AG10803 (cell line): ENCODE measurements at places on chromosomes 11 and 22.

GRCh38 chr11:7531011-7531410, 17.2 kb downstream of the PPFIBP2 start:
- no peak for DNase-seq

DNA sequence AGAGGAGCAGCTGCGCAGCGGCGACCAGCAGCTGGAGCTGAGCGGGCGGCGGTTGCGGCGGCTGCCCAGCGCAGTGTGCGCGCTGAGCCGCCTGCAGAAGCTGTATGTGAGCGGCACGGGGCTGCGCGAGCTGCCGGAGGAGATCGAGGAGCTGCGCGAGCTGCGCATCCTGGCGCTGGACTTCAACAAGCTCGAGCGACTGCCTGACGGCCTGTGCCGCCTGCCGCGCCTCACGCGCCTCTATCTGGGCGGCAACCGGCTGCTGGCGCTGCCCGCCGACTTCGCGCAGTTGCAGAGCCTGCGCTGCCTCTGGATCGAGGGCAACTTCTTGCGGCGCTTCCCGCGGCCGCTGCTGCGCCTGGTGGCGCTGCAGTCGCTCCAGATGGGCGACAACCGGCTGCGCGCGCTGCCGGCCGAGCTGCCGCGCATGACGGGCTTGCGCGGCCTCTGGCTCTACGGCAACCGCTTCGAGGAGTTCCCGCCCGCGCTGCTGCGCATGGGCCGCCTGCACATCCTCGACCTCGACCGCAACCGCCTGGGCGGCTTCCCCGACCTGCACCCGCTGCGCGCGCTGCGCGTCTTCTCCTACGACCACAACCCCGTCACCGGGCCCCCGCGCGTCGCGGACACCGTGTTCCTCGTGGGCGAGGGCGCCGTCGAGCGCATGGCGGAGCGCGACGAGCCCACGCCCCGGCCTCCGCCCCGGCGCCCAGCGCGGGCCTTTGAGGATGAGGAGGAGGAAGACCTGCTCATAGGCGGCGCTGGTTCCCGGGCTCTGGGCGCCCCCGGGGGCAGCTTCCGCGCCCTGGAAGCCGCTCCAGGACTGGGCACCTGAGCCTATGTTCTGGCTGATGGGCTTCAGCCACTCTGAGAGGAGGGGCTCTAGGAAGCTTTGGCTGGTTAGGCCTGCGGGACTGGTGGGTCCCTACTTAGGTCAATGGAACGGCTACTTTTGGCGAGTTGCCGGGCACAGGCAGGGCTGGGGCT, 787 bp downstream of the LRRC10B start:
- peak; percentile 63 for DNase-seq

GRCh38 chr22:36734171-36735058, 30.9 kb upstream of the CACNG2 start:
- peak; percentile 58 for DNase-seq

GRCh38 chr11:8218409-8218808, 45.3 kb downstream of the LMO1 start:
- DNase-seq = no peak

DNA sequence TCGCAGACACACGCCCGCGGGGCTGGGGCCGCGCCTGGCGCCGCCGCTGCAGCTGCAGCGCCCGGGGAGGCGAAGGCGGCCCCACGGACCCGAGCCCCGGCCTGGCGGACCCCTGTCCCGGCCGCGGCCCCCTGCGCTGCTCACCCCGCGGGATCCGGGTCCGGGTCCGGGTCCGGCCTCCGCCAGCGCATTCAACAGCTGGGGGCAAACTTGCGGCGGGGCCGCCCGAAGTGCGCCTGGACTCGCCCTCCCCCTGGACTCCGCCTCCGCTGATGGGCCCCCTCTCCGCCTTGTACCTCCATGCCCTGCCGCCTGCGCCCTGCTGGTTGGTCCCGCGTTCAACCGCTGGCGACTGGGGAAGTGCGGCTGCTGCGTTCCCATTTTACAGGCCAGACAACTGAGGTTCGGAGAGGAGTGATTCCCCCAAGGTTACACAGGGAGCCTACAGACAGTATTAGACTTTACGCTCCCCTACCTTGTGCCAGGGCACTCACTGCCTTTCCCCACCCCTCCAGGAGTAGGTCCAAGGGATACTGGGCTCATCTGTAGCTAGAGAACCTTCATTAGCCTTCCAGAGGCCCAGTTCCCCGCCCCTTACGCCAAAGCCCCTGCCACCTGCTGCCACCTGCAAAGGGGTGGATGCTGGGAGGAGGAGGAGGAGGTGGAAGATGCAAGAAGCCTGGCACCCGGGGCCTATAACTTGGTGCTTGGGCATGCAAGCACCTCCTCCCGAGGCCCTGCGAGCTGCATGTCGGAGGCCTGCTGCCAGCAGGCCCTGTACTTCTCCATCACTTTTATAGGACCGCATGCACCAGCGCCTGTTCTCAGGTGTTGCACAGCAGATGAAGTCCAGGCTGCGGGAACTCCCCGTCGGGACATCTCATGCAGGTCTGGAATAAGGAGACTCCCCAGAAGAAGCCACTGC, 694 bp upstream of the ELFN2 start:
- DNase-seq = no peak

DNA sequence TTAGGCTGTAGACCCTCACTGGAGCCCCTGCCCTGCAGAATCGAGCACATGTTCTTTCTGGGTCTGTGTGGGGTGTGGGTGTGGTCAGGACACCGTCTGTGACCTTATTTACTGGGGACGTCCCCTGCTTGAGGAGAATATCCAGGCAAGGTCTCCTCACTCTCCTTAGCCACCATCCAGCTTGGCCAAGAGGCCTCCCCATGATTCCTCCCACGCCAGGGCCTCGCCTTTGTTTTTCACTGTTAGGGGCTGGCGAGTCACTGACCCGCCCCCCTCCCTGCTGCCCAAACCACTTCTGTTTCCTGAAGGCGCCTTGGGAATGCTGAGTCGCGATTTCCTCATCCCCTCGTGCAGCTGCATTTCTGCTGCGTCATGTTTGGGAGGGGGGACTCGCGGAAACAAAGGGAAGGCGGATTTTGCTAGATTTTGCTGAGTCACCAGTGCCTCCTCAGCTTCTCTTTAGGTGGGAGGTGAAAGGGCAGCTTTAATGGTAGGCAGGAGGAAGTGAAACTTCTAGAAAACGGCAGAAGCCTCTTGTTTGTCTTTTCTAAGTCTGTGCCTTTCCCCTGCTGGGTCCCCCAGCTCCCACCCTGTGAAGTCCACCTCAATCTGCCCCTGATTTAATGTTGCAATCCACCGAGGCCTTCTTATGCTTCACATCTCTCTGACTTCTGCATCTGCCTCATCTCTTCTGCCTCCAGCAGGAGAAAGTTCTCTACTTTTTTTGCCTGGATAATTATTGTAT, 4.0 kb upstream of the HMOX1 start:
- peak; percentile 99 for DNase-seq

DNA sequence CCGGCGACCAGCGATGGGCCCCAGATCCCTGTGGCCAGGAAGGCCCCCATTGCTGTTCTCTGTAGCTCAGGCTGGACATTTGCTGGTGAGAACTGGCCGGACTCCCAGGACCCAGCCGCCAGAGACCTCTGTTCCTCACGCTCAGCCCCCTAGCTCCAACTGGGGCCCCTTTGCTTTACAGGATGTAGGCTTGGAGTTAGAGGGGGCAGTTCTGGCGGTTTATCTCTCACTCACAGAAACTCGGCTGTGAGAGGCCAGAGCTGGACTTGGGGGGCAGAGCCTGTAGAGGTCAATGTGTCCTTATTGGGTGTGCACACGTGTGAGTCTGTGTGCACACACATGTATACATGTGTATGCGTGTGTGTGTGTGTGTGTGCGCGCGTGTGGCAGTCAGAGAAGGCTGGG, 502 bp downstream of the SMIM38 start:
- DNase-seq = no peak

DNA sequence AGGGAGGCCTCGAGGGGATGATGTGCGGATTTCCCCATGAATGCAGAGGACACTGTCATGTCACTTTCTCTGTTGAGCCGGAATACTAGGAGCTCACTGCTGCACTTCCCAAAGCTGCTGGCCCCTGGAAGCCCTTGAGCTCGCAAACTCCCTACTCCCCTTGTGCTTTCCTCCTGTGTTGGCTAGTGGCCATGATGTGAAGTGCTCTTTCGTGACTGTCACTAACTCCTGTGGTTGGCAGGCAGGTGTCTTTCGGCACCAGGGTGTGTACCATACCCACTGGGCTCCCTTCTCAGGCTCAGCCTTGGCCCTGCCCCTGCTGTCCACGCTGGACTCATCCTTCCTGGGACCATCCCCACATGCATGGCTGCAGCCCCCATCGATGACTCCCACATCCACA, 86.2 kb downstream of the BTBD10 start:
- no peak for DNase-seq

DNA sequence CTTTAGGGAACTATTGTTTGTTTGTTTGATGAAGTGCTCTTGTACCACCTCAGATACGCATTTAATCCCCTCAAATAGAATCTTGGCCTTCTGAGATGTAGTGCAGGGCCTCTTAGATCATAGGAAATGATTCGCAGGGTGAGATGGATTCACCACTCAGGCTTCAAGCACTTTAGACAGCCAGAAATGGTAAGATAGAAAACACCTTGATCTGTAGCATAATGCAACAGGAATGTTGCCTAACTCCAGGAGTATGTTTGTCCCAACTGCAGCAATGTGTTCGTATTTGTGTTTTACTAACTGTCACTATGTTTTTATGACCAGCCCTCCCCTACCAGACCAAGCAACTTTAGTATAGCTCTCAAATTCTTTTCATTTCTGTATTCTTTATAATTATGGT, 761.2 kb downstream of the NELL1 start:
- no peak for DNase-seq

DNA sequence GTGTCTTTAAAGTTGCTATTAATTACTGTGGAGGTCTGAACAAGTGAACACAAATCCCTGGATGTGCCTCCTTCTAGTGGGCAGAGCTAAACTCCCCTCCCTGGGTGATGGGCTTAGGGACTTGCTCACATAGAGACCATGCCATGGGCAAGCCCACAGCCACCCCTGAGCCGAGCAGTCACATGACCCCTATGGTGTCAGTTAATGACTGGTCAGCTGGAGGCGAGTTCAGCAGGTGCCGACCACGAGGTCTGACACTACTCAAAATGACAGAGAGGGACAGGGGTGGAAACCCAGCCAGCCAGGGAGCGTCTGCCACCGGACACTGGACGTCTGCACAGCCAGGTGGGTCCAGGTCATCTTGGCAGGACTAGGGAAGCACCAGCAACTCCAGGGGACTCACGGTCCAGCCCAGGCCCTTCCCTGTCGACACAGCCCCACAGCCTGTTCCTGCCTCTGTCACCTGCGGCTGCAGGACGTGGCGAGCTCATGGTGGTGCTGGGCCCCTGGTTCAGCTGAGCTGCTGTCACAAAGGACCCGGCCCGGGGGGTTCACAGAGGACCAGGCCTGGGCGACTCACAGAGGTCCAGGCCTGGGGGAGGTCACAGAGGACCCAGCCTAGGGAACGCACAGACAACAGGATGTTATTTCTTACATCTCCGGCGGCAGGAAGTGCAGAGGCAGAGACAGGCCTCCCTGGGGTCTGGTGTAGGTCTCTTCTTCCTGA, 135.0 kb downstream of the BRD1 start:
- no peak for DNase-seq

- no peak for DNase-seq
Measured at GRCh38 chr11:44994753-44995152, 44.1 kb upstream of the TP53I11 start.

GRCh38 chr11:33387996-33388395, 130.8 kb downstream of the HIPK3 start:
- DNase-seq = no peak

GRCh38 chr22:32378707-32379272, 21.1 kb downstream of the RFPL3 start:
- DNase-seq = peak; percentile 3

DNA sequence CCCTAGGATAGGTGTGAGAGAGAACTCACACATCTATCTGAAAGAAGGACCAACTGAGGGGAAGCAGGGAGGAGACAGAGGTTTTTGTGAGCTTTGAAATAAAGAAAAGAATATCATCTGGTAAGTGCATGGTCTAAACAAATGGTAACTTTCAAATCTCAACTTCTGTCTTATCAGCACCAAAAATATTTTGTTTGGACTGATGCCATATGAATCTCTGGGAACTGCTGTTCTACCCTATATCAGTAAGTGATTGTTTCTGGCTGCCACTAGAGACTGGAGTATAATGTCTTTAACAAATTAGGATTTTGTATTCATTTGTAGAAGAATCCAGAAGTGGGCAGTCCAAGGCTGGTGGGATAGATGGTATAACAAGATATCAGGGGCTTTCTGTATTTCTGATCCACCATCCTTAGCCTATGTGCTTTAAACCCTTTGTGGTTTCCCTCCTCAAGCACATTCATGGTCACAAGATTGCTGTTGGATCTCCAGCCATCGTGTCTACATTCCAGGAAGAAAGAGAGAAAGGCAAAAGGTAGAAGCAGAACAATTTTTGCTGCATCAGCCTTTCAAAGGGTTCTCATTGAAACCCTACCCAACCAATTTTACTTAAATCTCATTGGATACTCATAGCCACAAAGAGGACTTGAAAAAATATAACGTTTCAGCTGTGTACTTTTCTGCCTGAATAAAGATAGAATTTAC, 4.7 kb downstream of the HEPHL1 start:
- DNase-seq = no peak

DNA sequence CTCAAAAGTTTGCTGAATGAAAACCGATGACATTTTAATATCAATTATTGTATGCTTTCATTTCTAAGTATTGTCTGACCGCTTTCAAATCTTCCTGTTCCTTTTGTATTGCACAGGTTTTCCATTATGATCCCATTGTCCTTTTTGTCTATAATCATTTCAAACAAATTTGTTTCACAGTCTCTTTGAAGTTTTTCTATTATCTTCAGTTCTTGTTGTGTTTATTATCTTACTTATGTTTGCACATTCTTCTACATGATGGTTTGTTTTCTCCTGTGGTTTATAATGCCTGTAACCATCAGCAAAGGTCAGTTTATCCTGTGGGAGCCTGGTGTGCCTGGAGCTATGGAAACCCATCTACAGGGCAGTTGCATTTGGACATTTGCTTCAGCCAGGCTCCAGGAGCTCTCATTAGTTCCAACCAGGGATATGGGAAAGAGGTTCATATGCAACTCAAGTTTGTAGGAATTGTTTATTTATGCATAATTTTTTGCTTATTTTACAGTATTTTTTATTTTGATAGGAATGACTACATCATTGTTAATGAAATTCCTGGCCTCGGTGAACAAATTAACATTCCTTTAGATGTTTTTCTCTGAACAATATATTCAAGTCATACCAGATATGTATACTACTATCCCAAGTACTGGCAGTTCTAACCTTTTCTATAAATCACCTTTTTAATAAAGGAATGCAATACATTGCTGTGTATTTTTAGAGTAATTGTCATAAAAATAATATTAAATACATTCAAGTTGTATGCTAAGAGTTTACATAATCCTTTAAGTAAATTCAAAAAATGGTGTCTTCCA, 179.2 kb downstream of the SBF2 start:
- peak; percentile 18 for DNase-seq
